CD14-positive monocyte (primary cell): ENCODE measurements at places on chromosomes 1 and 21.

DNA sequence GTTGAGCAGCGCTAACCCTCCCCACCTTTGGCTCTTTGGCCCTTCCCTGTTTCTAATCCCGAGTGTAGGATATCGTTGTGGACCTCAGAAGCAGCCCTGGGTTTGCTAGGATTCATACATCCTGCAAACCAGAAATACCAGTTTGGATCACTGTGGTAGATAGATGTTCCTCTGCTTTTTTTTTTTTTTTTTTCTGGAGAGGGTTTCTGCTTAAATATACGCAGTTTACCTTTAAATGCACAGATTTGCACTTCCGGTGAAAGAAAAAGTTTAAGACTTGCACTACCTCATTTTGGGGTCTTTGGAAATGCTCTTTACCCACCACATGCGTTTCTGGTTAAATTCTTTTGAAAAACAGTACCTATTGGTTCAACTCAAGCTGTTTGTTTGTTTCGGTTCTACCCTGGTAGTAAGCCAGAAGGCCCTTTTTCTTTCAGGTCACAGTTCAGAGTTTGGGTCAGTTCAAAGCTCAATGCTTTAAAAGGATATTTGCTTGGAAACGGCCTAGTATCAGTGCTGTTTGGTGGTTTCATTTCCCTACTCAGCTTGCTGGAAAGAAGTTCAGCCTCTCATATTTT is 908 bp downstream of the DDI2 start:
- DNase-seq: peak; percentile 16

GRCh38 chr1:15114884-15115283 is 38.7 kb upstream of the TMEM51 start:
- DNase-seq: no peak

GRCh38 chr21:32712043-32712442 is 15.8 kb downstream of the SYNJ1 start:
- DNase-seq: no peak

- no peak for DNase-seq
These were observed 233.3 kb upstream of the COA6 start for GRCh38 chr1:234139966-234140365.

GRCh38 chr1:19443326-19443725 is 42.0 kb downstream of the CAPZB start:
- no peak for DNase-seq
